ENCODE measurements at places on chromosomes 6 and 20.

DNA sequence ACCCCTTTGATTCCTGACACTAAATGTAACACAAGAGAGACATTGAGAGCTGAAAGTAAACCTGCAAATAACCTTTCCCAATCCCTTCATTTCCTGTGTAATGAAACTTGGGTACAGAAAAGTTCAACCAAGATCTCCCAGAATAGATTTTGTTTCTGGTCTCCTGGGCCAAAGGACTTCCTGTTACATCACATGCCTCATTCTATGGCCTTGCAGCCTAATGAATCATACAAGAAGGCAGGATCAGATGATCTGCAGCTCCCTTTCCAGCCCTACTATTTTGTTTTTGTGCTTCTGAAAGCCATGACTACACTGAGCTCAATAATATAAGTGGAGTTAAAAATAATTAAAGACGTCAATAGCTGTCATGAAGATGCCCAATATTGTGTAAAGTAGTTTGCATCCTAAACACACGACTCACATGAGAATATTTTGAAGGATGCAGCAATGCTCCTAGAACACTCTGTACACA lies 73.4 kb upstream of the NOX3 start:
- no peak overlapping the region for H3K4me3 ChIP-seq
- H3K4me1 ChIP-seq = peaks cover 25% of the 10 kb centered on the region
- H3K27ac ChIP-seq = peak overlapping the region; percentile 92
- no peaks in the 10 kb centered on the region for H3K27me3 ChIP-seq

- no peak overlapping the region for H3K27ac ChIP-seq
- no peak overlapping the region for H3K4me3 ChIP-seq
- no peaks in the 10 kb centered on the region for H3K36me3 ChIP-seq
- peaks cover 30% of the 10 kb centered on the region for H3K4me1 ChIP-seq
These were observed 10.8 kb downstream of the HECA start for GRCh38 chr6:139145661-139146060.

- no peaks in the 10 kb centered on the region for H3K4me1 ChIP-seq
- H3K27ac ChIP-seq = no peak overlapping the region
These were observed 587.3 kb upstream of the MMS22L start for GRCh38 chr6:97870273-97870672.

GRCh38 chr20:33933469-33933909 lies 60.2 kb upstream of the RALY start:
- no peaks in the 10 kb centered on the region for H3K27me3 ChIP-seq
- H3K27ac ChIP-seq = peak overlapping the region; percentile 65
- H3K4me3 ChIP-seq = no peak overlapping the region
- H3K4me1 ChIP-seq = no peaks in the 10 kb centered on the region

DNA sequence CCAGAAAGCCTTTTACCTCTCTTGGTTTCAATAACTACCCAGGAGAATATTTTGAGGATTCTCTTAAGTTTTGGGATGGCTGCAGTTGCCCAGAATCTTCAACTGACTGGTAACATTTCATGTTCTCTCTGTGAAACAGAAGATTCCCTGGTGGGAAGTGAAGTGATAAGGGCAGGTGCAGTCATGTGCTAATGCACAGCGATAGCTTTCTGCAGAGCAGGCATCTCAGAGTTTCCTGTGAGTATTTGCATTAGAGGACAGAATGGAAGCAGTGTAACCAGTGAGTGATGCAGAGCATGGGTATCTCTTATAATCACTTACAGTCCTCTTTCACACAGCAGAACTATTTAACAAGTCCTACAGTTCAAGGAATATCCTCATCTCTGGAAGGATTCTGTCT lies 76.1 kb downstream of the HCRTR2 start:
- no peaks in the 10 kb centered on the region for H3K36me3 ChIP-seq
- no peaks in the 10 kb centered on the region for H3K27me3 ChIP-seq
- no peaks in the 10 kb centered on the region for H3K4me1 ChIP-seq
- no peak overlapping the region for H3K27ac ChIP-seq

DNA sequence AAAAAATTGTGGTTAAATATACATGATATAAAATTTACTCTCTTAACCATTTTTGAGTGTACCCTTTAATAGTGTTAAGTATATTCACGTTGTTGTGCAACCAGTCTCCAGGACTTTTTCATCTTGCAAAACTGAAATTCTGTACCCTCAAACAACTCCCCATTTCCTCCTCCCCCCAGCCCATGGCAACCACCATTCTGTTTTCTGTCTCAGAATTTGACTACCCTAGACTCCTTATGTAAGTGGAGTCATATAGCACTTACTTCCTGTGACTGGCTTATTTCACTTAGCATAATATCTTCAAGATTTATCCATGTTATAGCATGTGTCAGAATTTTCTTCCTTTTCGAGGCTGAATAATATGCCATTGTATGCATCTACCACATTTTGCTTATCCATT lies 5.1 kb downstream of the VPS16 start:
- peaks cover 12% of the 10 kb centered on the region for H3K4me1 ChIP-seq
- no peak for DNase-seq
- H3K36me3 ChIP-seq = no peaks in the 10 kb centered on the region
- no peak overlapping the region for H3K4me3 ChIP-seq
- H3K27ac ChIP-seq = no peak overlapping the region
- H3K27me3 ChIP-seq = no peaks in the 10 kb centered on the region

GRCh38 chr20:51095633-51096521 lies 73.0 kb upstream of the KCNG1 start:
- H3K27me3 ChIP-seq = no peaks in the 10 kb centered on the region
- no peak for DNase-seq
- no peaks in the 10 kb centered on the region for H3K36me3 ChIP-seq
- no peak overlapping the region for H3K4me3 ChIP-seq
- H3K4me1 ChIP-seq = no peaks in the 10 kb centered on the region

DNA sequence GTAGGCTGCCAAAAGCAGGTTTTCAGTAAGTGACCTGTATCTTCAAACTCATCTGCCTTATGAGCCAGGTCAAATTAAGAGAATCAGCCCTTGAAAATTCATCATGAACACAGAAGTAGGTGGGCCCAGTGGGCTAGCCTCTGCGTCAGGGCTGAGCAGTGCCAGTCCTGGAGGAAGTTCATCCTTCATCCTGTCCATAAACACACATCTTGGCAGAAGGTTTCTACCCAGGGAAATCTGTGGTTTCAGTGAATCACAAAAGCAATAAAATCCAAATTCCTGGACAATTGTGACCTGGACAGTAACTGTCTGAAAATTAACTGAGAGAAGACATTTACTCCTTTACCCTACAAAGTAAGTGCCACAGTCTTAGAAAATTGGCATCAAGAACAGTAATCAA lies 72.4 kb downstream of the ATG5 start:
- no peak for DNase-seq
- H3K4me3 ChIP-seq = no peak overlapping the region
- no peaks in the 10 kb centered on the region for H3K36me3 ChIP-seq
- no peak overlapping the region for H3K27ac ChIP-seq

- peak overlapping the region; percentile 76 for H3K4me3 ChIP-seq
- no peaks in the 10 kb centered on the region for H3K27me3 ChIP-seq
- no peaks in the 10 kb centered on the region for H3K36me3 ChIP-seq
- peak overlapping the region; percentile 58 for H3K27ac ChIP-seq
- peaks cover 18% of the 10 kb centered on the region for H3K4me1 ChIP-seq
These were observed 136.3 kb downstream of the LY86 start for GRCh38 chr6:6724539-6725467.

GRCh38 chr6:115865914-115866313 lies 194.8 kb downstream of the FRK start:
- no peaks in the 10 kb centered on the region for H3K27me3 ChIP-seq
- no peak overlapping the region for H3K27ac ChIP-seq
- no peaks in the 10 kb centered on the region for H3K36me3 ChIP-seq
- no peak for DNase-seq
- H3K4me1 ChIP-seq = no peaks in the 10 kb centered on the region

GRCh38 chr6:106751501-106752252 lies 122.3 kb downstream of the QRSL1 start:
- no peaks in the 10 kb centered on the region for H3K27me3 ChIP-seq
- no peak overlapping the region for H3K4me3 ChIP-seq
- no peak overlapping the region for H3K27ac ChIP-seq
- DNase-seq = no peak

- H3K27ac ChIP-seq = no peak overlapping the region
- no peak for DNase-seq
- H3K4me1 ChIP-seq = no peaks in the 10 kb centered on the region
- no peak overlapping the region for H3K4me3 ChIP-seq
These were observed 230.5 kb downstream of the ERMARD start for GRCh38 chr6:169981969-169982368.

GRCh38 chr20:63103402-63104311 lies 96.9 kb upstream of the BHLHE23 start:
- DNase-seq = no peak
- no peak overlapping the region for H3K4me3 ChIP-seq
- no peak overlapping the region for H3K27ac ChIP-seq
- no peaks in the 10 kb centered on the region for H3K27me3 ChIP-seq
- H3K4me1 ChIP-seq = peaks cover 4% of the 10 kb centered on the region

GRCh38 chr6:138640028-138640427 lies 133.5 kb upstream of the CCDC28A start:
- H3K4me1 ChIP-seq = no peaks in the 10 kb centered on the region
- no peaks in the 10 kb centered on the region for H3K27me3 ChIP-seq
- no peak for DNase-seq
- no peak overlapping the region for H3K4me3 ChIP-seq

DNA sequence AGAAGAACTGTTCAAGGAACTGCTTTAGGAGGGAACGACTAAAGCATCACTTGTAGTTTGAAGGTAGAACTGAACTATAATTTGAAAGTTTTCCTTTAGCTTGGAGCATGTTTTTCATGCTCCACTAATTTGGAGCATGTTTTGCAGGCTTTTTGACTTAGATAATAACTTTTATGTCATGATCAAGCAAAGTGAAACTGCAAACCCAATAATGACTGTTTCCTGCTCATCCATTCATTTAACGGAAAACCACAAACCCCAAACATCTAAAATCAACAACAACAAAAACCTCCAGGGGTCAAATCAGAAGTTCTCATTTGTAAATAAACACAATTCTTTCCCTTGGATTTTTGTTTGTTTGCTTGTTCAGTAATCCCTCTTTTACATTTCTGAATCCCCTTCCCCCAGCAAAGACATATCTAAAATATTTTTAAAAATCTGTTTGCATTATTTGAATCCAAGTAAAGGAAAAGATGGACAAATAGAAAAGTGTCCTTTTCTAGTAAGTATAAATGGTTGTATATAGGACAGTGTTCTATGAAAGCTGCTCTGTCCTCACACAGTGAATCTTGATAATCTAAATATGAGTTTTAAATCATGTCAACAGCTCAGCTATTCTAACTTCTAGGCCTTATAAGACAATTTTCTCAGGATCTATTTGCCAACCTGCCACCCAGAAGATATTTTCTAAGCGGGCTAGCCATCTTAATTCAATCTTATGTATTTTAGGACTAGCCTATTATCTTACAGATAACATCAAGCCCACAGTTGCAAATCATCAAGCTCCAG lies 2.6 kb downstream of the SIM1 start:
- no peak for DNase-seq
- H3K27ac ChIP-seq = no peak overlapping the region
- peaks cover 3% of the 10 kb centered on the region for H3K4me1 ChIP-seq
- peaks cover 85% of the 10 kb centered on the region for H3K27me3 ChIP-seq
- no peaks in the 10 kb centered on the region for H3K36me3 ChIP-seq
- no peak overlapping the region for H3K4me3 ChIP-seq

DNA sequence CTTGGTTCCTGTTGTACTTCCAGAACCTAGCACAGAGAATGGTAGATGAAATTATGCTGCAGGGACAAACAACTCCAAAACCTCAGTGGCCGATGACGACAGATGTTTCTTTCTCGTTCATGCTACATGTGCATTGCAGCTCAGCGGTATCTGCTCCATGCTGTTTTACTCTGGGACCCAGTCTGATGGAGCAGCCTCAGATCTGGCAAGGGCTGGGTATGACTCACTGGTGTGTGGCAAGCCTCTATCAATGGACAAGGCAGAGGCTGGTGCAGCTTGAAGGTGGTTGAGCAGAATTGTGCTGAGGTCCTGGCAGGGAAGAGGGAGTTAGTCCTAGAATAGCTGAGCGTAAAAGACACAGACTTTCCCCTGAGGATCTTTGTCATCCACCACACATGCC lies 10.3 kb upstream of the BLCAP start:
- H3K4me1 ChIP-seq = no peaks in the 10 kb centered on the region
- no peak overlapping the region for H3K27ac ChIP-seq
- no peaks in the 10 kb centered on the region for H3K27me3 ChIP-seq

DNA sequence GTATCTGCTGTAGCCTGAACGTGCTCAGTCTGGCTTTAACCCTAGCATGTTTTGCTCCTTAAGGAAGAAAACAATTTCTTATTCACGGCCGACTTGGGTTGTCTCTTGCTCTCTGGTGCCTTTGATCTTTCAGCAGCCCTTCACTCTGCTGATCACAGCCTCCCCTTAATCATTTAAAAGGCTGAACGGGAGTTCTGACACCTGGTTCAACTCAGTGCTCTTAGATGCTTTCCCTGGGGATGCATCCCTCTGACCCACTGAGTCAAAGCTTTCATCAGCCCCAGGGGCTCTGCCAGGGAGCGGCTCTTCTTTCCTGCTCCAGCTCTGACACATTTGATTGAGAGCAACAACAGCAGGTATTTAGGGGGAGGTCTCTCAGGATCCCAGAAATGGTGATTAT lies 79.0 kb upstream of the FYN start:
- no peaks in the 10 kb centered on the region for H3K27me3 ChIP-seq
- no peak for DNase-seq
- H3K4me3 ChIP-seq = no peak overlapping the region
- H3K36me3 ChIP-seq = no peaks in the 10 kb centered on the region
- no peaks in the 10 kb centered on the region for H3K4me1 ChIP-seq

GRCh38 chr6:137522198-137522798 lies 28.1 kb upstream of the OLIG3 start:
- no peaks in the 10 kb centered on the region for H3K36me3 ChIP-seq
- H3K4me3 ChIP-seq = no peak overlapping the region
- H3K4me1 ChIP-seq = no peaks in the 10 kb centered on the region
- no peak overlapping the region for H3K27ac ChIP-seq

DNA sequence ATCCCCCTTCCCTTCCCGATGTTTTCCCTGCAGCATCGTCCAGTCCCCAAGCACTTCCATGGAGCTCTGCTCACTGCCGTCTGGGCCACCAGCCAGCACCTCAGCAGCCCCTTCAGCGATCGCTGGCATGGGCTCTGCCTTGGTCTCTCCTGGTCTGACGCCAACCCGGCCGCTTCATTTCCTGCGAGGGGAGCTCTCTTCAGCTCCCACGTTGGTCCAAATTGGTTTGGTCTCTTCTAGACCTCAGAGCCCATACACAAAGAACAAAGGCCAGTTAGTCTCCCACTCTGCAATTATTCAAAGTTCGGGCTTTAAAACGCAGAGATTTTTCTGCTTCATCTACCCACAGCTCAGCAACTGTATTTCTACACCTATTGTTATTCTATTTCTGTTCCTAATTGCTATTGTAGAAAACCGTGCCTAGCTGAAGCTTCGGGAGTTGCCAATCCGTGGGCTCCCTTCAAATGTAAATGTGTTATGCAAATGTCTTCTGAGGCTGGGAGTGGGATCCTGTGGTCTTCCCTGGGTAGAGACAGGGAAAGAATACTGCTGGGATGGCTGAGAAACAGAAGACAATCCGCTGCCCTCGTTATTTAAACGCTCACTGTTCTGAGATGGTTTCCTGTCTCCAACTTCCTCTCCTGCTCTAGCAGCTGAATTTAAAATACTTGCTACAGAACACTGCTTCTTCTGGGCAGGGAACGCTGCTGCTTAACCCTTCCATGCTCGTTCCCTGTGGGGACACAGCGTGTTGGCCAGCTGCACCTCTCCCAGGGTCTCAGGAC lies 154.2 kb upstream of the QKI start:
- DNase-seq = no peak
- no peaks in the 10 kb centered on the region for H3K27me3 ChIP-seq
- peaks cover 5% of the 10 kb centered on the region for H3K4me1 ChIP-seq
- peak overlapping the region; percentile 57 for H3K4me3 ChIP-seq

GRCh38 chr6:17729223-17730077 lies 22.7 kb upstream of the NUP153 start:
- H3K36me3 ChIP-seq = no peaks in the 10 kb centered on the region
- DNase-seq = no peak
- H3K4me1 ChIP-seq = no peaks in the 10 kb centered on the region
- no peaks in the 10 kb centered on the region for H3K27me3 ChIP-seq

Data from thoracic aorta (tissue), 2 donors.